ENCODE measurements at places on chromosomes 7 and 10.

DNA sequence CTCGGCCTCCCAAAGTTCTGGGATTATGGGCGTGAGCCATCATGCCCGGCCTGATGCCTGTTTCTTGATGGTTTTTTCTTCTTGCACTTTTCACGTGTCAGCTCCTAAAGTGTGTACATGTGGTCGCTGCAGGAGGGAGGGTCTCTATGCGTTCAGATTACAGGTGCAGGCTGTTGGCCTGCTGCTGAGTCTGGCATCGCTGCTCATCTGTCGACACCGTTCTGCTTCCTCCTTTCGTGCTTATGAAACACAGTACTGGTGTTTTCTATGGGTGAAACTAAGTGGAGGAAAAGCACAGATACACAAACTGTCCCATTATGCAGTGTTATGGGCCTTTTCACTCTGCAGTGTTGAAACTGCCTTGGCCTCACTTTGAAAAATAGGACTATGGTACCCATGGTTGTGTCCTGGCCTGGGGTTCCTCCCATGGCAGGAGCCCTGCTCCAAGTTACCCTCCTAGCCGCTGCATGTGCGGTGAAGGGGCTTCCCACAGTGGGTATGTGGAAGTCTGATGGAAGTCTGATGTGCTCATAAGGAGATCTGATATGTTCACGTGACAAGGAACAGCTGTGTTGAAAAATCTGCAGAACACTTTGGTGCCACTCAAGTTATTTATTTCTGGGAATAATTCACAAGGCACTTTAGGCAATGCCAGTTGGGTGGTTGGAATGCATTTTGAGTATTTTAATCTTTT is 23.5 kb downstream of the OGDH start:
- DNase-seq = no peak

GRCh38 chr10:46094931-46095750 is 49.1 kb upstream of the MSMB start:
- DNase-seq = no peak

DNA sequence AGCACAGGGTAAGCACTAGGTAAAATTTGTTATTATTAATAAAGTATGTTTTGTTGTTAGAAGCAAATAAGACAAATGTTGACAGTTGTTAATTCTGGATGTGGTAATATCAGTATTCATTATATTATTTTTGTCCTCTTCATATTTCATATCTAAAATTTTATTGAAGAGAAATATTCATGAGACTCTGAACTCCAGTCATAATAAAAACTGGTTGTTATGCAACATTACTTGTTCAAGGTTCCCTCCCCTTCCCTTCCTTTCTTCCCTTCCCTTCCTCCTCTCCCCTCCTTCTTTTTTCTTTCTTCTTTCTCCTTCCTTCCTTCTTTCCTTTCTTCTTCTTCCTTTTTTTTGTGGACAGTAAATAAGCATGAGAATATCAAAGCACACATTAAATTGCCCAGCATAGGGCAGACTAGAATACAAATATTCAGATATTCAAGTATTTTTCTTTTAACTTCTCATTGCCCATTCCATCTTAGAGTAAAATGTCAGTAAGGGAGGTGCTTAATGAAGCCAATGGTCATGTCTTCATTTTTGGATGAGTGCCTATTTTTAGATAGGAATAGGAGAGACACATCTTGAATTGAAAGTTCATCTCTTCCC is 245.0 kb downstream of the INHBA start:
- DNase-seq = no peak

GRCh38 chr10:110076559-110077318 is 69.0 kb downstream of the ADD3 start:
- DNase-seq = peak; percentile 79

GRCh38 chr10:42956045-42956444 is 120.8 kb upstream of the RET start:
- no peak for DNase-seq

DNA sequence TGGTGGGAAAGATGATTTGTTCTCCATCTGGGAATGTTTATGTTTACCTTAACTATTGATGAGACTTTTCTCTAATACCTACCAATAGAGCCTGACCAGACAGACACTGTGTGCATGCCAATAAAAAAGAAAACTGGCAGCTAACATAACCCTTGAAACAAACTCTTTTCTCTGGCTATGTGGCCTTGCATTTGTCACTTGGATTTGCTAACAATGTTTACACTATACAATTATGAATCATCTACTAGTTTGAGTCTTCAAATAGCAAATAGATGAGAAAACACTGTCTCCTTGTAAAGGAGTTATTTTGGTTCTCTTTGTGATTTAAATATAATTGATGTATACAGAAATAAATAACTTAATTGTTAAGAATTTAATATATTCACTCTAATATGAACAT is 273.1 kb downstream of the SEMA3D start:
- DNase-seq = peak; percentile 10

GRCh38 chr7:11243739-11244138 is 270.1 kb downstream of the PHF14 start:
- DNase-seq = no peak

DNA sequence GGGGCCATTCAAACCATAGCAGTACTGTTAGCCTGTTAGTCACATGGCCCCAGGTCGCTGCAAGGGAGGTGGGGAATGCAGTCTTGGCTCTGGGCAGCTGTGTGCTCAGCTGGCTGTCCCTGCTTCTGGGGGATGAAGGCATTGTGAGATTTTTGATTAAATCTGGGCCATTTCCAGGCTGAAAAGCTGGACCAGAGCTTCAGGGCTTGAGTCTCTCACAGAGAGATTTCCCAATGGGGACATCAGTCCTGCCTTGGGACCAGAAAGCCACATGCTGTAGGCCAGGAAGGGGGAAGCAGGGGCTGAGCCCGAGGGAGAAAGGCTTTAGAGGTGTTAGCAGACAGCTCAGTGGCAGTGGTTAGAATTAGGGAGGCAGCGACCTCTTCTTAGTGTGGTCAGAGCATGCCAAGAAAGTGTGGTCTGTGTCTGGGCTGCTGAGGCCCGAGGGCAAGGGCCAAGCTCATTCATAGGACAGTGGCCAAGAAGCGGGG is 33.6 kb downstream of the PALD1 start:
- no peak for DNase-seq

DNA sequence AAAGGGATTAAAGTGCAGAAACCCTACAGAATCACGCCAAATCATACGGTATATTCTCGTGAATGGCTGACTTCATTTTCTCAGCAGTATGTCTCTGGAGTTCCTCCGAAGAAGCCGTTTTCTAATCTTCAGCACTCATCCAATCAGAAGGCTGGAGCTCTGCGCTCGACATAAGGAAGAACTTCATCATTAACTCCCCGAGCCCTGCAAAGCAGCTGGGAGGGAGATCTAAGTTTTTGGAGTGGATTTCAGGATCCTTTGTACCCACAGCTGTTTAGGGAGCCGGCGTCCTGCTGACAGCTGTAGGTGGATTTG is 40.7 kb upstream of the SDK1 start:
- peak; percentile 42 for DNase-seq

DNA sequence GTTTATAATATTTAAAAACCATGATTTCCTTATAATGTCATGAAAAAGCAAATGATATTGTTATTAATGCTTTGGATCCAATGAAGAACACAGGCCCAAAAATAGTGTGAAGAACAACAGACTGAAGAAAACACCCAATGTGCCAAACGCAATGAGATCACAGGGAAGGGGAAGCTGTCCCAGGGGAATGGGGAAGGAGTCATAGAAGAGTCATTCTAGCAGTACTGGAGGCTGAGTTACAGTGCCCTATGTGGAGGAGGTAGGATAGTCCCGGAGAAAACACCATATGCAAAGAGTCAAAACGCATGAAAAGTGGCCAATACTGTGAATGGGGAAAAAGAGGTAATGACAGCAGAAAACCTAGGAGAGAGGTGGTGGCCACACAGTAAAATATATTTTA is 50.9 kb downstream of the TPK1 start:
- peak; percentile 48 for DNase-seq

DNA sequence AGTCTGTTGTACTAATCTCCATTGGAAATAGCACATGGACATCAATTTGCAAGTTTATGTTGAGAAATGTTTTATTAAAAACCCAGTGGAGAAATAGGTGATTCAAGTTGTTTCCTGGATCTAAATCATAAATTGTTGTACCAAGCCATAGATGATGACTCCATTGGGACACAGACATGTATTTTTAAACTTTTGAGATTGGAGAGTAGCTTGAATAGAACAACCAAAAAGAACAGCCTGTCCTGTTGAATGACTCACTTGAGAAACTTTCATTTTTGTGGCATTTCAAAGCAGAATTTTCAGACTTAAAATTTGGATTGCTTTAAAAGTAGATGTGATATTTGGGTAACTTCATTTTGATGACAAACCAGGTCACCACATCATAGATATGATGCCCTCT is 197.5 kb downstream of the GPAM start:
- no peak for DNase-seq

DNA sequence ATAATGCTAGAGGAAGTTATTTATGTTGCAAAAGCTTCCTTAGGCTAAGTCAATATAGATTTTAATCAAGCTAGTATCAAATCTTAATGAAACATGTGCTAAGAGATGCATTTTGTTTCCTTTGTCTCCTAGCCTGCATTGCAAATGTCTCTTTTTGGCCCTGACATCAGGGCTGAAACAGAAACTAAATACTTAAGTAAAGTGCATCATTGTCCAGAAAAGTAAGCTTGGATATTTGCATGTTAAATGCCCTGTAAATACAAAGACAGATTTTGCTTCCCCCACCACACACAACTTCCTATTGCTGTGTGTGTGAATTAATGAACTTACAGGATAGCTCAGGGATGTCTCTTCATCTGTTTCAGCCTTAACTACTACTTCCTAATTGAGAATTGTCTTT is 10.0 kb upstream of the STAMBPL1 start:
- DNase-seq = no peak

DNA sequence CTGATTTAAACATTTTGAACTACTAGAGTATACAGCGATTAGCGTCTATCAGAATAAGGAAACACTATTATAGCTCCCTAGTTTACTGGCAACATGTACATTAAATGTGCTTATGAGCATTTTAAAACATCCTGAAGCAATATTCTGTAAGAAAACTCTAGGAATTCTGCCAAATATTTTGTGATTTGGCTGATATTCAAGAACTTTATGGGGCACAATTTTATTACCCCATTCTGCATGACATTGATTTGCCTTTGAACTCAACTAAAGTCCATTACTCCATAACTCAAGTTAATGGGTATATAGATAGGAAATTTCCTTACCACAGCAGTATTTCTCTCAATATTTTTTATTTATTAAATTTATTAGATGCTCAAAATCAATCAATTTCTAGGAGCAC is 369.9 kb upstream of the KCND2 start:
- no peak for DNase-seq

- DNase-seq = no peak
These were observed 482.0 kb upstream of the MGMT start for GRCh38 chr10:128985036-128985435.

- no peak for DNase-seq
These were observed 11.4 kb upstream of the REPIN1 start for GRCh38 chr7:150357270-150357669.

- DNase-seq = peak; percentile 19
These were observed 31.7 kb downstream of the POLR1F start for GRCh38 chr7:19677180-19677579.

GRCh38 chr10:75404815-75405597 is 3.4 kb upstream of the ZNF503 start:
- no peak for DNase-seq

Data from fibroblast of skin of scalp (primary cell).